M059J (cell line): ENCODE measurements at places on chromosomes 1 and 21.

DNA sequence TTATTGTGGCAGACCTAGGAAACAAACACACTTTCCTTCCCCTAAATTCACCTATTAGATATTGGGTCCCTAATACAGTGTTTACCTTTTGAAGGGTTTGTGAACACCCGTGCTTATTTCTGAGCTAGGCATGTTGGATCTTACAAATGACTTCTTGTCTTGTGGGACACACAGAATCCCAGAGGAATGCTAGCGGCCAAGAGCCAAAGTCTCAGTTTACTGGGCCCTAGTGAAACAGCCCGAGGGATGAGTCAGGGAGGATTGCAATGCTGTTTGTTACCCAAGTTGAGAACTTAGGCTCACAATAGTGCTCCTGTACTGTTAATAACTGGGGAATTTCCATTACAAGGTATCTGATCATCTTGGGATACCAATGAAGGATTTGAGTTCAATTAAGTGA lies 100.1 kb upstream of the AKT3 start:
- peak; percentile 93 for DNase-seq

- peak; percentile 48 for DNase-seq
Observed at GRCh38 chr21:41183575-41183974, 15.6 kb downstream of the BACE2 start.

DNA sequence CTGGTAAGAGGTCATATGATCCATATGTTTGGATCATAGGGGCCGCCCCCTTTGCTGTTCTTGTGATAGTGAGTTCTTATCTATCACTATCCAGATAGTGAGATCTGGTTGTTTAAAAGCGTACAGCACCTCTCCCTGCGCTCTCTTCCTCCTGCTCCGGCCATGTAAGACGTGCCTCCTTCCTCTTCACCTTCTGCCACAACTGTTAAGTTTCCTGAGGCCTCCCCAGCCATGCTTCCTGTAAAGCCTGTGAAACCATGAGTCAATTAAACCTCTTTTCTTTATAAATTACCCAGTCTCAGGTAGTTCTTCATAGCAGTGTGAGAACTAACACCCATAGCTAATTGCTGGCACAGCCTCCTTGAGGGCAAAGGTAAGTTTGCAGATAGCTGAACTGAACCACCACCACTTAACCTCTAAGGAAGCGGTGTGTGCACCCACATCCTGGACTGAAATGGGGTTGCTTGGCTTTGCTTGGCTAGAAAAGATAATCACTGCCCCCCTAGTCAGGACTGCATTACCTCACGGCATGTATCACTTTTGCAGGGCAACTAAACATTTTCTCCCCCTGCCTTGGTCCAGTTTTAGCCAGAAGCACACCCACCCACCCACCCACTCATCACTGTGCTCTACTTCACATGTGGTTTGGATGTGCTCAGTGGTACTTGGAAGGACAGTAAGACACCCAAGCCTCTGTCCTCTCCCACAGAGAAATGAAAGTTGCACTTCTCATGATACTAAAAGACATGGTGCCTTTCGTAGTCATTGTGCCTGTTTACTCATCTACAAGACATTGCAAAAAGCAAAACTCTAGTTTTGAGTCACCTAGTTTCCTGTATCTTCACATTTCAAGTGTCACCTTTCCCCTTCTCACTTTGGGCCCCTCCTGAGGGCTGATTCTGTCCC lies 23.1 kb upstream of the PTAFR start:
- no peak for DNase-seq

DNA sequence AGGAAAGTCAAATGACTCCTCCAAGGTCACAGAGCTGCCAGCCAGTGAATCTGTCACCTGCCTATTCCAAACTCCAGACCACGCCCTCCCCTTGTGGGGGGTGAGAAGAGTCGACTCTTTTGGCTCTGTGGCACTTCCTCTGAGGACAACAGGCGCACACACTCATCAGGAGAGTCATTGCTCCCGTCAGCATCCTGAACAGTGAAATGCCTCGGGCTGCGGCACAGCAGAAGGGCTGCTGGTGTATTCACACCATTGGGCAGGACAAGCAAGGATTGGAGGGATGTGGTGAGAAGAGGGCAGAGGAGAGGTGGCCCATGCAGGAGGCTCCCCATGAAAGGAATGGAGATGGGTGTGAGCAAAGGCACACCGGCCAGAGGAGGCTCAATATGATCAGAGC lies 239.0 kb downstream of the TOMM20 start:
- DNase-seq = peak; percentile 76
